ENCODE measurements at places on chromosomes 11 and 22.
A peak's percentile ranks its signal among the peaks of the same experiment; 100 is the strongest.

DNA sequence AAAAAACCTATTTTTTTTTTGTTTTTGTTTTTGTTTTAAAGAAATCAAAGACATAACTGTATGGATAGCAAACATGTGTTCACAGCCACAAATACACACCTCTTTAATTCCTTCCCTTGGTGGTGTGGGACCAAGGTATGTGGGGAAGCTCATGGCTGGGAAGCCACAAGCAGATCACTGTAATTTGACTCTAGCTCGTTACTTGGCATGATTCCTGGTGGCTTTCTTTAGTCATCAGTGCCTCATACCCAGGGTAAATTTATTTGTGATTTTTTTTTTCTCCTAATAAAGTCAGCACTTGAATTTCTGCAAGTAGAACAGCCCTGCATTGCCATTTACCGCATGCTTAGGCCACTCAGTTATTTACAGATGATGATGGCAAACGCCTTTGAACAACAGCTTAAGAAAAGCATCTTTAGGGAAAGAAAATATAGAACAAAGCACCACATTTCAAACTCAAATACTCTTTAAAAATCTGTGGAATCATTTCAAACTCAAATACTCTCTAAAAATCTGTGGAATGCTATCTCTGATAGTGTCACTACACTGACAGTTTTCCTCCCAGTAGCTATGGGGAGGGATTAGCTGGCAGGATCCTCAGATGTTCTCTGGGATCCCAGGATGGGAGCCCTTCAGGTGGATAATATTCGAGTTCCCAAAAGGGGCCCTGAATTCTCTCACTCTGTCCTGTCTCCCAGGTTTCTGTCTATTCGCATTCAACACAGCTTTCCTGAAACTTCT lies 687.2 kb downstream of the OPCML start:
- no peak for DNase-seq

DNA sequence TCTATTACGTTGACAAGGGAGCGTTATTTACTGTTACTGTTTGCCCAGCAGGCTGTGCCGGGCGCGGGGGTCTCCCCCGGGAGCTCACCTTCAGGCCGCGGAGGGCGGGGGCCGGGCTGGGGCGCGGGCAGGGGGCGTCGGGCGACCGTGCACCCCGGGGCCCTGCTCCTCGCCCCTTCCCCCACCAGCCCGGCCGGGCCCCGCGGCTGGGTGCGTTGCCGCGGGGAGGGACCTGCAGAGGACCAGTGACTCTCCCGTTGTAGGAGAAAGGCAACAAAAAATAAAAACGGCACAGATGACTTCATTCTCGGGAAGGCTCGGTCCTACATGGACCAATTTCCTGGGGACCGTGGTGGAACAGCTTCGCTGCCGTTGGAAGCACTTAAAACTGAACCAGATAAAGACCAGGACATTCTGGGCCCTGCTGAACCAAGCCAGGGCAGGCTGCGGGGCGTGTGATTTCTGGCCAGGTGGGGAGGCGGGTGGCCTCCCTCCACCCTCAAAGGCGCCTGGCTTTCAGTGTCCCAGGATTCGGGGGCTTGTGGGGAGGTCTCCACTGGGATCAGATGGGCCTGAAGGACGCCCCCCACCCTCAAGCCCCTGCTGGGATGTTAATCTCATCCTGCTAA lies 57.4 kb downstream of the IGLL1 start:
- DNase-seq = no peak

DNA sequence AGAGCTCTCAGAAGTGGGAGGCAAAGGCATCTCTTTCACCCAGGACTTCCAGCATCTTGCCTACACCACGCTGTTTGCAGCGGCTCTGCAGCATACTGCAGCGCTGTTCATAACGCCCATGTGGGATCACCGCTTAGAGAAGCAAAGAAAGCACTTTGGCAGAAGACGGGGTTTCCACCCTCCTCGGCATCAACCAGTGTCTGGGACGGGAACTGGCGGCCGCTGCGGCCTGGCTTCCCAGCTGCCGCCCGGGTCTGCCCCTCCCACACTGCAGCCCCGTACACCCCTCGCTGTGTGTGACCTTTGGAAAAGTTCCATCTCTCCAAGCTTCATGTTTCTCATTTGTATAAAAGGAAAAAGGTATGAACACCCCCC lies 545 bp upstream of the TIRAP start:
- peak; percentile 84 for DNase-seq

- no peak for DNase-seq
Measured at GRCh38 chr11:79436919-79437277, 3.9 kb downstream of the TENM4 start.

- no peak for DNase-seq
Measured at GRCh38 chr11:45807792-45808238, 2.9 kb downstream of the SLC35C1 start.

- no peak for DNase-seq
Measured at GRCh38 chr11:87030458-87031054, 7.2 kb upstream of the TMEM135 start.

All from femur (tissue), 1 donor.